ENCODE measurements at places on chromosomes 4 and X.

DNA sequence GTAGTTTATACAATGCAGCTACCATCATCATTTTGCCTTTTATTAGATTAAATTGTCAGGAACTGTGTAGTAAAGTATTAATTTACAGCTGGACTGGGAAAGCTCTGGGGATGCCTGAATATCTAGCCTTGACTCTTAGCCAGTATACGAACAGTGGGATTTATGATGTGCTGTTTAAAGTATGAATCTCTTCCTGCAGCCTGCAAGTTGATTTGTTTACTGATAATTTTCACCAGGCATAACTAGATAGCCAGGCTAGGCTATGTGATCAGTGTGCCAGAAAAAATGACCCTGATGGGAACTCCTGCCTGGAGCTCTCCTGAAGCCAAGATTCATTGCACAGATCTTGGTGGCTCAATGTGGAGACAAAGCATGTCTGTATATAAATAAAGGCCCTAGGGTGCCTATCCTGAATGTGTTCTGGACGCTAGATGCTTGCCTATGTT is 119.2 kb downstream of the SCLT1 start:
- no peak for DNase-seq

GRCh38 chr4:18401425-18401824 is 379.9 kb upstream of the LCORL start:
- DNase-seq, result no peak

GRCh38 chrX:27309406-27309805 is 153.7 kb downstream of the PPP4R3C start:
- no peak for DNase-seq

DNA sequence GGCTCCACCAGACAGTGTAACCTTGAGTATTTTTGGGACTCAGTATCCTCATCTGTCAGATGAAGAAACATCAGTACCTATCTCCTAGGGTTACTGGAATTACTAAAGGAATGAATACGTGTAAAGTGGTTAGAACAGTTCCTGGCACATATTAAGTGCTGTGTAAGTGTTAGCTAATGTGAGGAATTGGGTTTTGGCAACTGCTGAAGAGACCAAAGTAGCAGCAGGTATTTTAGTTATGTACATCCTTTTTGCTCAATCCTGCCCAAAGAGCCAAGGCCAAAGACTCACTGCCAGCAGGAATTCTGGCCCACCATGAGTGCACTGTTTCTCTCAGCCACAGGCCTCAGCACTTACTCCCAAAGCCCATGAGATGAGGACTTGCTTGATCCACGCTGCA is 16.7 kb upstream of the MCF2 start:
- no peak for DNase-seq
